ENCODE measurements at places on chromosomes 5 and 9.

GRCh38 chr5:104355350-104355749, 792.8 kb upstream of the NUDT12 start:
- DNase-seq, result no peak

DNA sequence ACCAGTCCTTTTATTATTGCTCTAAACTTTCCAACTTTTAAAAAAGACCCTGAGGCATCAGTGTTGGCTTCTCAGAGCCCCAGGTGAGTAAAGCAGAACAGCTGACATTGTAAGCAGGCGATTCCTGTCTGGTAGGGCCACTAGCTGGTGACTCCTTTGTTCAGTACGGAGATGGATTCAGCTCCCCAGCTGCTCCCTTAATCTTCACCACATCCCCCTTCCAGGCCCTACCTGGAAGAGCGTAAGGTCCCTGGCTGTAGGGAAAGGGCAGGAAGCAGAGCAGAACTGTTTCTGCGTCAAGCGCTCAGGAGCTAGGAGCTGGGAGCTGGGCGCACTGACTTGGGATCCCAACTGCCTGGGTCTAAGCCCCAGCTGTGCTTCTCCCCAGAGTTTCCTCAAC, 203.7 kb upstream of the TAS2R1 start:
- no peak for DNase-seq

GRCh38 chr9:4750023-4750673, 9.1 kb upstream of the AK3 start:
- no peak for DNase-seq

DNA sequence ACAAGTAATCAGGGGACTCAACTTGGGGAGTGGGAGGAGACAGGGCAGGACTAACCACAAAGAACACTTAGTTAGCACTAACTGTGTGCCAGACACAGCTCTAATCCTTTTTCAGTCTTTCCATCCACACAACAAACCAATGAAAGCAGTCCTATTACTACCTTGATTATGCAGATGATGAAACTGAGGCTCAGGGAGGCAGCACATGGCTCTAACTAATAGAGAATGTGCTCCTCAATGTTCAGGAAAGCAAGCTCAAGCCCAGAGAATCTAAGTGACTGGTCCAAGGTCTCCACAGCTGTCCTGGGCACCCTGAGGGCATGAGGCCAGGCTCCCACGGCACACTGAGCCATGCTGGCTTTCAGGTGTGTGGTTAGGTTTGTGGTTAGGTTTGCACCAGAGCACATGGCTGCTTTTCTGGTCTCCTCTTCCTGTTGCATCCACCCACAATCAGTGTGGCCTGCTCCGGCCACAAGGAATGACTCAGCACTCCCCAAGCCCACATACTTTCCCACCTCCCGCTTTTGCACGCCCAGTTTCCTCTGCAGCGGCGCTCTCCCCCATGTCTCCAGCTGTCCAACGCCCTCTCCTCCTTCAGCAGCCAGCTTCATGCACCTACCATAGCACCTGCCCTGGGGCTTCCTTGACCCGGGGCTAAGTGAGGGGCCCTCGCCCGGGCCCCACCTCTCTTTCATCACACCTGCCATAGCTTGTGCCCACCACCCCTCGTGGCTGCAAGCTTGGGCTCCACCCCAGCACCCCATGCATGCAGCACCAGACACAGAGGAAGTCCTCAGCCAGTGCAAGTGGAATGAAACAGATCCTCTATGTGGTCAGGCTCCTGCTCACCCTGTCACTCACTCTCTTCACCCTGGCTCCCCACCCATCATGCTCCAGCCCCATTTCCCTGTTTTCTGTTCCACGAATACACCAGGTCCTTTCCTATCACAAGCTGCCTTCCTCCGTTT, 133.1 kb downstream of the GABBR2 start:
- no peak for DNase-seq

DNA sequence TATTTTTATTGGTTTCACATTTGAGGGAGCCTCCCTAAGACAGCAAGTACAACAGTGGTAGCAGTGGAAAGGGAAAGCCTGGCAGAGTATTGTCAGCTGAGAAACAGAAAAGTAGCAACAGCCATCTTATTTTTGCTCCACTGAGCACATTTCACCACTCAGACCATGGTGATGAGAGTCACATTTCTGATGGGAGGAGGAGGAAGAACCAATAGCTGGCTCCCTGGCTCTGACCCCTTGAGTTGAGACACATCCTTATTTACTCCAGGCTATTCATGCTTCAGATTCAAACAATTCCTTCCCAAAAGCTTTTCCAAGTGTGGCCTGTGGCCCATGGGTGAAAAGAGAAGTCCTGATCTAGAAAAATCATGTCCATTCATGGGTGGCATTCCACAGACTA, 236.3 kb downstream of the ARHGAP26 start:
- no peak for DNase-seq

All from stimulated activated CD8-positive, alpha-beta memory T cell treated with anti-CD3 and anti-CD28 coated beads, Interleukin-4, amount 100 ng/mL, for 1 hour (primary cell).